ENCODE measurements at places on chromosomes 3 and 15.

DNA sequence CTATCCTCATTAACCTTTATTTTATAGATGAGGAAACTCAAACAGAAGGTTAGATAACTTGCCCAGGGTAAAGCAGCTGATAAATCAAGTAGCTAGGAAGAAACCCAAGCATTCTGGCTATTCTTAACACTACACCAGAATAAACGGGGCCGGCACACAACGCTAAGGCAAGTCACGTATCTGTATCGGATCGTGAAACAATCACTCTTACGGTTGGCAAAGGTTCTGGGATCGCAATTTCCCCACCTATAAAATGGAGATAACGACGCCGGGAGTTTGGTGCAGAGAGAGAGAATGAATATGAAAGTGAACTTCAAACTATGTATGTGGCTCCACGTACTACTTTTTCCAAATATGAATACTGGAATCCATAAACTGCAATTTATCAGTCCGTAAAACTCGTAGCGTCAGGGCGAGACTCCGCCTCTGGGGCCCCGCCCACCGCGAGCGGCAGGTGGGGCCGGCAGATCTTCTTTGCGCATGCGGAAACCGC, 252 bp upstream of the ARMC8 start:
- peak; percentile 81 for DNase-seq

GRCh38 chr3:99712291-99712954, 74.0 kb downstream of the COL8A1 start:
- DNase-seq, result no peak

- DNase-seq, result no peak
These were observed 6.2 kb downstream of the P2RY1 start for GRCh38 chr3:152841131-152841530.

GRCh38 chr3:141659821-141660613, 78.1 kb upstream of the RNF7 start:
- DNase-seq, result no peak

DNA sequence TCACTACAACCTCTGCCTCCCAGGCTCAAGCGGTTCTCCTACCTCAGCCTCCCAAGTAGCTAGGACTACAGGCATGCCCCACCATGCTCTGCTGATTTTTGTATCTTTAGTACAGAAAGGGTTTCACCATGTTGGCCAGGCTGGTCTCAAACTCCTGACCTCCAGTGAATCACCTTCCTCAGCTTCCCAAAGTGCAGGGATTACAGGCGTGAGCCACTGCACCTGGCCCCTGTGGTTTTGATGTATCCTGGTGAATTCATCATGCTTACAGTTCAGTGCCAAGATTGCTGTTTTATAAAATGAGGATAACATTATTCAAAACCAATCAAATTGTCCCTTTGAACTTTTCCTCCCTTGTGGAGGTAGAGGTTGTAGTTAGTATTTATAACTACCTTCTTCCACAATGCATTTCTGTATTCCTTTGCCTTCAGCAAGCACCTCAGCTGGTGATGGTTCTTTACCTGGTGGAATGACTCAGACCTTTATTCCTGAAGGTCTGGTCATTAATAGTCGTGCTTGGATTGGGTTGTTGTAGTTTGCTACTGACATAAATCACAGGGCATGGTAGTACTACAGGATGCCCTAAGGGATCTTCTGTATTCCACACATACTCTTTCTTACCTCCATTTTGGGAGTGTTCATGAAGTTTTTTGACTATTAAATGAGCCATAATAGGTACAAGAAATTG, 76.9 kb downstream of the UBP1 start:
- no peak for DNase-seq

DNA sequence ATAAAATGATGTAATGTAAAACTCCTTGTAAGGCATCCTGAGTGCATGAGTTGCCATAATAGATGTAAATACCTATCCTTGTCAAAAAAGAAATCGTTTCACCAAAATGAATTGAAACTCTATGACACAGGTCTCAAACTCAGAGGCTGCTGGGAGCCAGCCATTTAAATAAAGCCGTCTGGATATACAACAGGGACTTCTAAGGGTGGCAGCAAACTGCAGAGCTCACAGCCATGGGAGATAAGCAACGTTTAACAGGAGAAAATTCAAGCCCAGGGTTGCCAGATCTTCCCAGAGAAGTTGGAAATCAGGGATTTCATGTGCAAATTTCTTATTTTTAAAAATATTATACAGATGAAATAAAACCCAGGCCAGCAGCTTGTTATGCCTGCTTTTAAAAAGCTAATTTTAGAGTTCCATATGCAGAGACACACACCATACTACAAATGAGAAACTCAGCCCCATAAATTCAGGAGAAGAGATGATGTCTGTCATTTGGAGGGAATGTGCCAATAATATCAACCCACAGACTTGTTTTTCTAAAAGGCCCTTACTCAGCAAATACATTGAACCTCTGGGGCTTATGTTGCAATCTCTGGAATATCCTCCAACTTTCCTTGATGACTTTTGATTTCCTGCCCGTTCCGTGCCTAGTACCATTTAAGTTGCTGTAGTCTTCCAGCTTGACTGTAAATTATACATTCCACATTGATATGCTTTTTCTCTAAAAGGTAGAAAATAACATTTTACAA, 75.6 kb downstream of the AQP9 start:
- DNase-seq, result no peak

- DNase-seq, result no peak
These were observed 942 bp downstream of the ELP6 start for GRCh38 chr3:47512416-47513124.

GRCh38 chr15:71889947-71890346, 79.6 kb downstream of the NR2E3 start:
- DNase-seq, result no peak

DNA sequence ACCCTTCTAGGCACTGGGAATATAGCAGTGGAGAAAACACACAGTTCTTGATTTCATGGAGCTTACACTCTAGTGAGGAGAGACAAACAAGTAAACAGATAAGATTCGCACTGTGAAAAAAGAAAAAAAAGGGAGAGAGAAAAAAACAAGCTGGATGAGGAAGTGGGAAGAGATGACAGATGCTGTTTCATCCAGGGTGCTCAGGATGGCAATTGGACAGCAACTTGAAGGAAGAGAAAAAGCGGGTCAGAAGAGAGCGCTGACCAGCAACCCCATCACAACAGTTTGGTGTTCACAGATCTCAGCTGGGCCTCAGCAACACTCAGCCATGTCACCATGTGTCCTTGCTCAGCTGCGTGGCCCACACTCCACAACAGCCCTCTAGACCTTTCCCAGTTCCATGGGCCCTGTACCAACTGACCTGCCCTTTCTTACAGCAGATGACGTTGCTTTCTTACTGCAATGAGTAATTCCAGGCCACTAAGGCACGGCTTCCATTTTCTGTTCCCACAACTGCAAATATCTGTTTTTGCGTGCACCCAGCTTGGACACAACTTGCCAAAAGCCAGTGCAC, 230.8 kb downstream of the MEX3B start:
- no peak for DNase-seq

GRCh38 chr15:60419753-60420152, 22.0 kb upstream of the ANXA2 start:
- DNase-seq, result no peak

DNA sequence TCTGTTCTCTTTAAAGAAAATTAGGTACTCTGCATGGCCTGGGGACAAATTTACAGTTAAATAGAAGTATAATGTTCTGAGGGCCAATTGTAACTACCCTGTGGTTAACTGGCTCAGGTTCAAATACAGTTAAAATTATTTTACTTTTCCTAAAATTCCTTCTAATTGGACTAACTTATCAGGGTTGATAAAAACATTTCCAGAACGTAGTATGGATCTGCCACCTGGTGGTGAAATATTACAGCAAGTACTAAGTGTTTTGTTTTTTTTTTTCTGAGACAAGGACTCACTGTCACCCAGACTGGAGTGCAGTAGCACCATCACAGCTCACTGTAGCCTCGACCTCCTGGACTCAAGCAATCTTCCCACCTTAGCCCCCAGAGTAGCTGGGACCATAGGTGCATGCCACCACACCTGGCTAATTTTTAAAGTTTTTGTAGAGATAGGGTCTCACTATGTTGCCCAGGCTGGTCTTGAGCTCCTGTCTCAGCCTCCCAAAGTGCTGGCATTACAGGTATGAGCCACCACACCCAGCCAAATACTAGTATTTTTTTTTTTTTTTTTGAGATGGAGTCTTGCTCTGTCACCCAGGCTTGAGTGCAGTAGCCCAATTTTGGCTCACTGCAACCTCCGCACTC, 29.2 kb downstream of the NEO1 start:
- no peak for DNase-seq

- no peak for DNase-seq
These were observed 179.4 kb downstream of the CD47 start for GRCh38 chr3:107911337-107912000.

GRCh38 chr3:101862416-101863165, 13.3 kb downstream of the NFKBIZ start:
- DNase-seq, result no peak

GRCh38 chr3:194030372-194030771, 105.6 kb upstream of the HES1 start:
- no peak for DNase-seq

GRCh38 chr3:127887321-127887720, 27.7 kb upstream of the KBTBD12 start:
- DNase-seq, result no peak

DNA sequence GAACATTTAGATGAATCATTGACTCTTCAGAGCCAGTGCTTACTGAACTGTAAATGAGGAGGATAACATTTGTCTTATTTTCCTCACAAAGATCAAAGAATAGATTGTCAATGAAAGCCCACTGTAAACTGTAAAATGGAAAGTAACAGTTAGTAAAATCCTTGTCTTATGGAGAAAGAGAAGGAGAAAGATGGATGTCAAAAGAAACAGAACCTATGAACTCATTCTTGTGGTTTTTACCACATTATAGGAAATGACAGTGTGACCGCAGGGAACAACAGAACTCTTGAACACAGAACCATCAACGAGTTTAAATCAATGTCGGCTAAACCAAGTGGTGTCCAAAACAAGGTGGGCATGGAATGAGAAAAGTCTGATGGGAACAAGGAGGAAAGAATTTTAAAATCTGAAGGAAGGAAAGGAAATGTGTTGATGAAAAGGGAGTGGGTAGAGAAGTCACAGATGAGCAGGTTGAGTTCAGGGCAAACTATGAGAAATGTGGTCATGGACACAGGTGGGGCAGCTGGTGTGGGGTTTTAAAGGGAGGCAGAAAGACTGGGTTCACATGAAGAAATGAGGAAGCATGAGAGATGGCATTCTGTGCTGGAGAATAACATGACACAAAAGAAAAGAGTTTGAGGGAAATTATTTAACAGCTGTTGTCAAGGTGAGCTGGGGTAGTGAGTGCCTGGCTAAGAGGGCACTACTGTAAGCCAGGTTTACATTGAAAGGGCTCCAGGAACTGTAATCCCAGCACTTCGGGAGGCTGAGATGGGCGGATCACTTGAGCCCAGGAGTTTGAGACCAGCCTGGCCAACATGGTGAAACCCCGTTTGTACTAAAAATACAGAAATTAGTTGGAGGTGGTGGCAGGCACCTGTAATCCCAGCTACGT, 42.4 kb upstream of the ETV5 start:
- no peak for DNase-seq

DNA sequence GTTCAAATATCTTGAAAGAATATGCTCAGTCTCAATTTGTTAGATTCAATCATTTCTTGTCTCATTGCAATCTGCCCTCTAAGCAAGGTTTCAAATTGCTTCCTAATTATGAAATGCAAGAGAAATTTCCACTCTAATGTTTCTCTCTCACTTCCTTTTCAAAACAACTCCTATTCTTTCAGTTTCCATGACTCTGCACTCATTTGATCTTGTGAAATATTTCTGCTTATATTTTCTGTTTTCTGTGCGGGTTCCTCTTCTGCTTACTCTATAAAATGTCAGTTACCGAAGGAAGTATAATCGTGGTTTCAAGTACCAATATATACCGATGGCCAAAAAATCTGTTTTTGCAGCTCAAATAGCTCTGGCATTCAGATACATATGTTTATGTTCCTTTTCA, 521.9 kb upstream of the NAALADL2 start:
- no peak for DNase-seq

DNA sequence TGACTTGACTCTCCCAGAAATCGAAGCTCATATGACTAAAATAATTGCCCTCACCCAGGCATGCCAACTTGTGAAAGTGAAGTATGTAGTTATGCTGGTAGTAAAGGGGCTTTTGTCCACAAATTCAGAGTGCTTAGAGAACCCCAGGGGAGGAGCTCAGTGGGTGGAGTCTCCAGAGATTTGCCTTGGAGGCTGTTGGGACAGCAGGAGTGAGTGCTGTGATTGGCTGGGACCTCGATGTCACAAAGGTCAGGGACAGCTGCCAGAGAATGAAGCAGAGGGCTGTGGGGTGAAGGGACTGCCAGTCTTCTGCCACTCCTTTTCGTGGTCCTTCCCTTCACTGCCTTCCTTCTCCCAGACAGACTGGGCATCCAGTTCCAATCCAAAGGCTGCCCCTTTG, 49.8 kb downstream of the ZNF445 start:
- no peak for DNase-seq

DNA sequence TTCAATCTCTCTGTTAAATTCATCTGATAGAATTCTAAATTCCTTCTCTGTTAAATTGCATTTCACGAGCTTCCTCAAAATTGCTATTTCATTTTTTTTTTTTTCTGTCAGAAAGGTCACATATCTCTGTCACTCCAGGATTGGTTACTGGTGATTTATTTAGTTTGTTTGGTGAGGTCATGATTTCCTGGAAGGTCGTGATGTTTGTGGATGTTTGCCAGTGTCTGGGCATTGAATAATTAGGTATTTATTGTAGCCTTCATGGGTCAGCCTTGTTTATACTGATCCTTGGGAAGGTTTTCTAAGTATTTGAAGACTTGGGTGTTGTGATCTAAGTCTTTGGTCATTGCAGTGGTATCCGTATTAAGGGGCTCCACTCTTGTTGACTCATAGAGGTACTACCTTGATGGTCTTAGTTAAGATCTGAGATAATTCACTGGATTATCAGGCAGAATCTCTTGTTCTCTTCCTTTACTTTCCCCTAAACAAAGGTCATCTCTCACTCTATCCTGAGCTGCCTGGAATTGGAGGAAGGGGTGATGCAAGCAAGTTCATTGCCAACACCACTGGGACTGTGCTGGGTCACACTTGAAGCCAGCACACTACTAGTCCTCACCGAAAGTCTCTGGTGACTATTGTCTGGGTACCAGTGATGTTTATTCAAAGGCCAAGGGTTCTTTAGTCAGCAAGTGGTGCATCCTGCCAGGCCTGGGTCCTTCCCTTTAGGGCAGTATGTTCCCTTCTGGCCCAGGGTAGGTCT, 231.1 kb downstream of the GBE1 start:
- no peak for DNase-seq

DNA sequence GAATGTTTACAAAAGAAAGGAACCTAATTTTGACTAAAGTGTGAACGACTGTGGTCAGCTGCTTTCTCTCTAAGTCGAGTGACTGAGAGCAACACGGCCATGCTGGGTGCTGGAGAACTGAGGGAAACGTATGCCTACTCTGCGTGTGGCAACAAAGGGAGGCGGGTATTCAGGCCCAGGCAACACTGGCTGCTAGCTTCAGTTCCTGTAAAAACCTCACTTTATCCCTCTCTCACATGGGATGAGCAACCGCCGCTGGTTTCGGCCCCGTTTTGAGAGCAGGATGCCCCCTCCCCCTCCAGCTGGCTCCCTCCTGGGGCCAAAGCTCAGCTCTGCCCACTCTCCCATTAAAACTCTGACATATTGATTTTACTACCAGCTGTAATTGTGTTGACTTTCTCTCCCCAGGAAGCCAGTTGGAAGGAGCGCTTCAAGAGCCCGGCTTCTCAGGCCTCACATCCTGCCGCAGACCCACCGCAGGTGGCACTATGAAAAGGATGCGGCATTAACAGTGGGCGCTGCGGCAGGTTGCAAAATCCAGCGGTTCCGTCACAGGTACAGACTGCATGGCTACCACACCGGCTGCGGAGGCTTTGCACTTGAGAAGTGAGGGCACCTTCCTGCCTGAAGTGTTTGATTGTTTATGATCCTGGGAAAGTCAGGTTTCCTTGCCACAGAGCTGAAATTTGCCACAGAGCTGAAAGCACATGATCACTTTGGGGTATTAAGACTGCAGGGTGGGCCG, 12.7 kb downstream of the PLXND1 start:
- peak; percentile 44 for DNase-seq
